ENCODE measurements at places on chromosomes 11 and 22. TPM values are rescaled to one million over a fixed set of nuclear protein-coding genes. Genes with fewer than 3 reads are reported as not detected.

NLRP14 gene
- not detected for total RNA-seq

GRCh38 chr22:17870407-17870806 lies 96.1 kb upstream of the BID start:
- no peak for DNase-seq
- peaks cover 3% of the 10 kb centered on the region for H3K4me1 ChIP-seq
- H3K27ac ChIP-seq: no peak overlapping the region
- H3K36me3 ChIP-seq: no peaks in the 10 kb centered on the region
- H3K27me3 ChIP-seq: no peaks in the 10 kb centered on the region

DNA sequence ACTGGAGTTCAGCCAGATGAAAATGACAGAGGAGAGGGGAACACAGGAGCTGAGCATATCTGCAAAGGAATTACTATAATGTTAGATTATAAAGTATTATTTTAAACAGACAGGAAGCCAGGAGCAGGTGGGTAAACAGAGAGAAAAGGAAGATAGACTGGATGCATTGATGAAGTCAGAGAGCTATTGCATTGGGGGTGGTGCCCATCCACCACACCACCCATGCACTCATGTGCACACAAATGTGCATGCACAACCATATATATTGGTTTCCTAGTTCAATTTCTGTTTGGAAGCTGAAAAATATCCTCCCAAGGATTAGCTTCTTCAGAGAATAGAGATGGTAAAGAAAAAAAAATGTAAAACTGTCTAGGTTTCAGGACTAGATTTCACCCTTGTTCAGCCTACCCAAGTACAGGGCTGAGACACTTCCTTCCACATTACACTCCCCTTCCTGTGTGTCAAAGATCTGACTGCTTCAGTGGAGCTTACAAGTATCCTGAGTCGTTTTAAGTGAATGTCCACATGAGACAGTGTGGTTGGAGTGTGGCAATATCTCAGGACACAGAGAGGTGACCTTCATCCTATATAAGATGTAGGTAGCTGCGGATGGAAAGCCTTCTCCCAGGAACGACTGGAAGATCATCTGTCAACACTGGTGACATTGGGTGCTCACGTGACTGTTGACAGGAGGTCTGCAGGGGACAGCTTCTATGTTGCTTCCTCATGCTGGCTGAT lies 12.2 kb upstream of the SMPD1 start:
- H3K4me1 ChIP-seq: peaks cover 37% of the 10 kb centered on the region
- no peaks in the 10 kb centered on the region for H3K36me3 ChIP-seq
- DNase-seq: peak; percentile 37
- no peaks in the 10 kb centered on the region for H3K27me3 ChIP-seq
- H3K27ac ChIP-seq: peak overlapping the region; percentile 90

GRCh38 chr11:103878646-103879045 lies 157.8 kb upstream of the DDI1 start:
- H3K4me1 ChIP-seq: no peaks in the 10 kb centered on the region
- no peak overlapping the region for H3K4me3 ChIP-seq
- H3K27ac ChIP-seq: no peak overlapping the region

CLDN5 gene
- 0.40 TPM for total RNA-seq

DNA sequence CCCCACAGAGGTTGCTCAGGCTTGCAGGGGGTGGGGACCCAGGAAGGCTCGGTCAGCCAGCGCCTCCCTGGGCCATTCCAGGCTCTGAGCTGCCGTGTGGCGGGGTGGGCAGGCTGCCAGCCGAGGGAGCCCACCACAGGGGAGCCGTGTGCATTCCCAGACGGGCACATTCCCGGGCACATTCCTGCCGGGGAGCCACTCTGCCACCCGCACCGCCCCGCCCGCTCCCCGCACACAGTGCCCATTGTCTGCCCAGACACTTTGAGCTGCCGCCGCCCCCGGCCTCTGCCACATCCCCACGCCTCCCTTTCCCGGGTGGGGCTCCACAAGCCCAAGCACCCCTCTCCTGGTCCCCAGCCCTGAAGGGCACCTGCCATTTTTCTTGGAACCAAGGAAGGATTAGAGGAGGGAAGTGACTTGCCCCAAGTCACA lies 27.4 kb downstream of the RPL3 start:
- no peak overlapping the region for H3K4me3 ChIP-seq
- no peaks in the 10 kb centered on the region for H3K36me3 ChIP-seq
- peaks cover 6% of the 10 kb centered on the region for H3K27me3 ChIP-seq

DNA sequence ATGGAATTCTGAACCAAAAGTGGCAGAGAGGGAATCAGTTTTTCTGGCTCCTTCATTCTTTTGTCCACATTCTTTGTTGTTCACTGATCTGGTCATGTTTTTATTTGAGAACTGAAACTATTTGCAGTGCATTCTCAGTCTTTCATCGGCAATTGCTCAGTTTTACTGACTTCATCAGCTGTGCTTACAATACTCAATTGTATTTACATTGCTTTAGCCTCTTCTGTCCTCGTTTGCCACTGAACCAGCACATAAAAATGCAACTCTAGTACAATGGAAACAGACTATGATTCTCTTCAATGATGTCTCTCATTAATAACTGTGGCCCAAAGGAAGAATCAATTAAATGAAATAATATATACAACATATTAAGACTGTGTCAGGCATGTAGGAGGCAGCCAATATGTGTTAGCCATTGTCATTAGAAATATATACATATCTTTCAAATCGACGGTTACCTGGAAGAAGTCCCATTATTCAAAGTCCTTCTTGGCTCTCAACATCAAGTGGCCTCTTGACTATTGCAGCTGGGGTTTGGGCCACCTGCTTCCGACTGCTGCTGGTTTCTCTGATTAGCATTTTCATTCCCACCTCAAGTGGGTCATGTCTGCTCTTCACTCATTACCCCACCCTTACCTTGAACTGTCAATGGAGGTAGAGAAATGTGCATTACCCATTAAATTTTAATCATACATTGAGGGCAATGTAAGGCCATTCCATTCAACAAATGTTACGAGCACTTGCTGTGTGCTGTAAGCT lies 600.1 kb downstream of the INSC start:
- H3K27me3 ChIP-seq: no peaks in the 10 kb centered on the region
- H3K4me1 ChIP-seq: no peaks in the 10 kb centered on the region
- no peak overlapping the region for H3K27ac ChIP-seq
- no peak for DNase-seq
- H3K36me3 ChIP-seq: no peaks in the 10 kb centered on the region

DNA sequence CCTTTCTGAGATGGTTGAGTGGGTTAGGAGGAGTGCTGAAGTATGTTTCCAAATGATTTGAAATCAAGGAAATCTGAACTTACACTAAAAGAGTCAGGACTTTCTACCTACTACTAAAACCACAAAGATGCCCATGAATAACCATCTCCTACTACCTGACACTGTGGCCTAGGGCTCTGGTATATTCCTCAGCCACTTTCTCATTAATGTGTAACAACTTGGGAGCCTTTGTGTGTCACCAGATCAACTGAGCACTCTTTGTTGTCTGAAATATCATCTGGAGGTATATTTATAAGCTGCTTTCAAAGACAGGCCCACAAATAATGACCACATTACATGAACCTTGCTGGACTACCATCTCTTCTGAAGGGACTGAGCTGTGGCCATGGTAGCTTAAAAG lies 43.9 kb downstream of the RELT start:
- no peaks in the 10 kb centered on the region for H3K27me3 ChIP-seq
- no peak overlapping the region for H3K4me3 ChIP-seq
- peaks cover 17% of the 10 kb centered on the region for H3K36me3 ChIP-seq
- H3K4me1 ChIP-seq: peaks cover 1% of the 10 kb centered on the region
- no peak for DNase-seq

PEX16 gene
- total RNA-seq: 47.1 TPM

DNA sequence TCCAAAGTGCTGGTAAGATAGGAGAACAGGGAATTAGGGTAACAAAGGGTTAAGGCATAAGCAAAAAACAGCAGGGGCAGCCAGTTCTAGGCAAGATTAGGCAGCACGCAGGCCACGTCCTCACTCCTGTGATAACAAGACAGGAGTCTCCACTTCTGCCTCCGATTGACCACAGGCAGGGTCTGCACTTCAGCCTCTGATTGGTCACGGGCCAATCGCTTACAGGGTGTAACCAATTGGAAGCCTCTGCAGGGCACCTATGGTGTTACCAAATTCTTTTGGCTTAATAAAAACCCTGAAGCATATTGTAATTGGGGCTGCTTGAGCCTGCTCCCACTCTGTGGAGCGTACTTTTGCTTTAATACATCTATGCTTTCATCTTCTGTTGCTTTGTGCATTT lies 12.2 kb upstream of the GSTP1 start:
- peaks cover 12% of the 10 kb centered on the region for H3K27me3 ChIP-seq
- no peaks in the 10 kb centered on the region for H3K4me1 ChIP-seq
- H3K27ac ChIP-seq: no peak overlapping the region
- no peaks in the 10 kb centered on the region for H3K36me3 ChIP-seq
- no peak overlapping the region for H3K4me3 ChIP-seq

DNA sequence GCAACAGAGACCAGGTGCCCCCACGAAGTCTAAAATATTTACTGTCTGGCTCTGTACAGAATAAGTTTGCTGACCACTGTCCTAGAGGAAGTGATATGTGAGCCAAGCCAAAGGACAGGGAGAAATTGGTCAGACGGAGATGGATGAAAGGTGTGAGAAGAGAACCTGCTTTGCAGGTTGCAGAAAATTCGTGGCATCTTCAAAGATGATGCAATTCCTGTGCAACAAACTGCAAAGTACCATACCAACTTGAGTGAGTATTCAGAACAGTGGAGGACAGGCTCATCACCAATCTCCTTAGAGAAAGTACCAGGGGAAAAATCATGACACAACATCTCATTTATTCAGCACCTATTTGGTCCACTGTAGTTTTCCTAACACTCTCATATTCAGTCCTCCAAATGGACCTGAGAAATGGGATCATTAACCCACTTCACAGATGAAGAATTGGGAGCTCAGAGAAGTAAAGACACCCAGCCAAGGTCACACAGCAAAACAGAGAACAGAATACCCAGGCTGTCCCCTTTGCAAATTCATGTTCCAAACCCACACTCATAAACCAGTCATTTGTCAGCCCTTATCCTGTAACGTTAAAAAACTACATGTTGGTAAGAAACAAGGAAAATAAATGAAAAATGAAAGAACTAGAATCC lies 536.8 kb downstream of the MIAT start:
- H3K27ac ChIP-seq: no peak overlapping the region
- no peaks in the 10 kb centered on the region for H3K36me3 ChIP-seq
- H3K4me1 ChIP-seq: no peaks in the 10 kb centered on the region
- H3K27me3 ChIP-seq: no peaks in the 10 kb centered on the region

DNA sequence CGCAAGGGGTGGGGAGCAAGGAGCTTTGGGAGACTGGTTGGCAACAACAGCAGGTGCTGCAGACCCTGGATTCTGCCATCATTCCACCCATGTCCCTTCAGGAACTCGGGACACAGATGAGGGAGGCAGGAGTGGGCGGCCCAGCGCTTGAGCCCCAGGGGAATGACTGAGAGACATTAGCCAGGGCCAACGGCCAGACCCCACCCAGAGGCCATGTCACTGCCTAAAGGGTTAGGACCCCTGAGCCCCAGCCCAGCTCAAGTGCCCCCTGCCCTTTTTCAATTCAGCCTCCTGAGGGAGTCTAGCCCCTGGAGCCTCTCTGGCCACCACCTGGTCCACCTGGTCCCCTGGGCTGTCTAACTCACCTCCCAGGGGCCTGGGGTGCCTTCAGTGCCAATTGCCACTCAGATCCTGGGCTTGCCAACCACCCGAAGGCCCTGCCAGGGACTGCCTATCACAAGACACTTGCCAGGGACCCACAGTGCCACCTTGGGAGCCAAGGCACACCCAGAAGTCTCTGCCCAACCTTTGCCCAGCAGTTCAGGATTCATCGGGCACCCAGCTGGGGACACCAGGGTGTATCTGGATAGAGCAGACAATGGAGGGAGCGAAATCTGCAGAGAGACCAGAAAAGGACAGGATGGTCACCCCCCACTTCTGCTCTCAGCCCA lies 16.6 kb downstream of the MFNG start:
- peaks cover 47% of the 10 kb centered on the region for H3K36me3 ChIP-seq
- H3K27ac ChIP-seq: peak overlapping the region; percentile 43
- peaks cover 8% of the 10 kb centered on the region for H3K4me1 ChIP-seq
- DNase-seq: no peak

C11orf97 gene
- not detected for total RNA-seq

GRCh38 chr11:35859301-35859700 lies 84.6 kb upstream of the LDLRAD3 start:
- H3K27ac ChIP-seq: no peak overlapping the region
- H3K4me3 ChIP-seq: no peak overlapping the region

OR51I1 gene
- not detected for total RNA-seq

- H3K27ac ChIP-seq: no peak overlapping the region
- H3K36me3 ChIP-seq: no peaks in the 10 kb centered on the region
- H3K4me1 ChIP-seq: no peaks in the 10 kb centered on the region
- H3K4me3 ChIP-seq: no peak overlapping the region
- no peak for DNase-seq
- peaks cover 23% of the 10 kb centered on the region for H3K27me3 ChIP-seq
Measured at GRCh38 chr11:5553343-5553742, 5.0 kb upstream of the OR52H1 start.

GRCh38 chr11:75389276-75389605 lies 10.1 kb upstream of the RPS3 start:
- H3K36me3 ChIP-seq: no peaks in the 10 kb centered on the region
- H3K27ac ChIP-seq: no peak overlapping the region
- no peak for DNase-seq

GRCh38 chr11:29334776-29335130 lies 682.1 kb downstream of the KCNA4 start:
- no peaks in the 10 kb centered on the region for H3K36me3 ChIP-seq
- no peak for DNase-seq
- H3K4me1 ChIP-seq: no peaks in the 10 kb centered on the region
- no peaks in the 10 kb centered on the region for H3K27me3 ChIP-seq
- no peak overlapping the region for H3K4me3 ChIP-seq

UBE4A gene
- 42.6 TPM for total RNA-seq

All from activated CD4-positive, alpha-beta T cell treated with anti-CD3 and anti-CD28 coated beads, Interleukin-2, amount 10 ng/mL, durations not matched to agents 7 days and 5 days (primary cell).